Bronchial smooth muscle cell (primary cell): ENCODE measurements at places on chromosomes 2 and 18. TPM values are rescaled to one million over a fixed set of nuclear protein-coding genes. Genes with fewer than 3 reads are reported as not detected.

The UBXN2A gene
- total RNA-seq = 8.8 and 9.3 TPM in 2 replicates

The RPS27A gene
- total RNA-seq = 902 and 969 TPM in 2 replicates

The PTH2R gene
- under 0.01 TPM in 1 of 2 replicates, not detected in the other for total RNA-seq

The RIT2 gene
- not detected in 2 replicates for total RNA-seq

The CD207 gene
- 0.09 TPM in 1 of 2 replicates, not detected in the other for total RNA-seq
